ENCODE measurements at places on chromosomes 12 and 14. TPM values are rescaled to one million over a fixed set of nuclear protein-coding genes. Genes with fewer than 3 reads are reported as not detected.

TDRD9 gene
- 0.57 TPM for polyA plus RNA-seq

TEDC1 gene
- 10.1 TPM for polyA plus RNA-seq

IL26 gene
- polyA plus RNA-seq = not detected

GLS2 gene
- polyA plus RNA-seq = 3.2 TPM

GSG1 gene
- not detected for polyA plus RNA-seq

Data from naive thymus-derived CD8-positive, alpha-beta T cell (primary cell).